ENCODE measurements at places on chromosomes 5 and 9.
A peak's percentile ranks its signal among the peaks of the same experiment; 100 is the strongest.

- DNase-seq = no peak
Observed at GRCh38 chr5:133451926-133452325, 160.4 kb downstream of the FSTL4 start.

GRCh38 chr5:106862450-106863193 lies 808.1 kb downstream of the EFNA5 start:
- DNase-seq = peak; percentile 36

- no peak for DNase-seq
Observed at GRCh38 chr9:137630679-137631078, 11.9 kb downstream of the EHMT1 start.

GRCh38 chr9:110016340-110016739 lies 191.6 kb downstream of the C9orf152 start:
- no peak for DNase-seq

GRCh38 chr5:135705141-135705631 lies 126.4 kb upstream of the CXCL14 start:
- no peak for DNase-seq

GRCh38 chr5:82375488-82376244 lies 97.5 kb upstream of the RPS23 start:
- no peak for DNase-seq

DNA sequence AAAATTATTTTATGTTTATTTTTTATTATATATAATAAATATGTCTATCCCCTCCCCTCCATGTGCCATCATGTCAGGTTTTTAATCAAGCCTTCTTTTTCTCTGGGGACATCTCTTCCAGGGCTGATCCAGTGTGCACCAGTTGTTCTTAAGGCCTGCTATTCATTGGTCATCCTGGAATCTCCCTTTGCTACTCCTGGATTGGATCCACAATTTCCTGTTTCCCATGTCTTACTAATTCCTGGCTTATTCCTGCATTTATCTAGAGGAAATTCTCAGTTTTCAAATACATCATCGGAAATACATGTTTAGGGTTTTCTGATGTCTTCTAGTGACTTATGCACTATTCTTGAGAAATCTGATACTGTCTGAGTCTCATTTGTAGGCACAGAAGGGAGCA lies 56.8 kb downstream of the ANGPTL2 start:
- no peak for DNase-seq

GRCh38 chr5:107560377-107560776 lies 110.4 kb downstream of the EFNA5 start:
- DNase-seq = no peak

DNA sequence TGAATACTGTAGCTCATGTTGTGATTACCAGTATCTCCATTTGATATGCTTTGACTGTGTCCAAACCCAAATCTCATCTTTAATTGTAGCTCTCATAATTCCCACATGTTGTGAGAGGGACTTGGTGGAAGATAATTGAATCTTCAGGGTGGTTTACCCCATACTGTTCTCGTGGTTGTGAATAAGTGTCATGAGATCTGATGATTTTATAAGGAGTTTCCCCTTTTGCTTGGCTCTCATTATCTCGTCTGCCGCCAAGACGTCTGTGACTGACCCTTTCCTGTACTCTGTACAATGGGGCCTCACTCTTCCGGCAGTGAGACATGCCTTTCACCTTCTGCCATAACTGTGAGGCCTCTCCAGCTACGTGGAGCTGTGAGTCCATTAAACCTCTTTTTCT lies 59.3 kb downstream of the TRIO start:
- DNase-seq = no peak

GRCh38 chr9:137724818-137725240 lies 106.0 kb downstream of the EHMT1 start:
- no peak for DNase-seq

DNA sequence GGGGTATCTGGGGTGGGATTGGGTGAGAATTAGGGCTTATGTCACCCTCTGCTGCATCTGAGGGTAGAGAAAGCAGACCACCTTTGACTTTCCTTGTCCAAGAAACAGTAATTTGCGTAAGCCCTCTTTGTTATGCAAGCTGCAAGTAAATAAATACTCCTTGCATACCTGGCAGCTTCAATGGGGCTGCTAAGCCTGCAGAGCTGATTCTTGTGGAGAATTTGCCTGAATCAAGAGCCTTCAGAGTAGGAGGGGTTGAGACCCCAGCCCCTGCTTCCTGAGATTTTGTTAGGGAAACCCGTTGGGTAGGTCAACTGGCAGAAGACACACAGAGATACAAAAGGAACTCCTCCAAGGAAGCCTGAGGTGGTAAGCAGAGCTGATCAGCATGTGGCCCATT lies 515.1 kb downstream of the DMAC1 start:
- no peak for DNase-seq

DNA sequence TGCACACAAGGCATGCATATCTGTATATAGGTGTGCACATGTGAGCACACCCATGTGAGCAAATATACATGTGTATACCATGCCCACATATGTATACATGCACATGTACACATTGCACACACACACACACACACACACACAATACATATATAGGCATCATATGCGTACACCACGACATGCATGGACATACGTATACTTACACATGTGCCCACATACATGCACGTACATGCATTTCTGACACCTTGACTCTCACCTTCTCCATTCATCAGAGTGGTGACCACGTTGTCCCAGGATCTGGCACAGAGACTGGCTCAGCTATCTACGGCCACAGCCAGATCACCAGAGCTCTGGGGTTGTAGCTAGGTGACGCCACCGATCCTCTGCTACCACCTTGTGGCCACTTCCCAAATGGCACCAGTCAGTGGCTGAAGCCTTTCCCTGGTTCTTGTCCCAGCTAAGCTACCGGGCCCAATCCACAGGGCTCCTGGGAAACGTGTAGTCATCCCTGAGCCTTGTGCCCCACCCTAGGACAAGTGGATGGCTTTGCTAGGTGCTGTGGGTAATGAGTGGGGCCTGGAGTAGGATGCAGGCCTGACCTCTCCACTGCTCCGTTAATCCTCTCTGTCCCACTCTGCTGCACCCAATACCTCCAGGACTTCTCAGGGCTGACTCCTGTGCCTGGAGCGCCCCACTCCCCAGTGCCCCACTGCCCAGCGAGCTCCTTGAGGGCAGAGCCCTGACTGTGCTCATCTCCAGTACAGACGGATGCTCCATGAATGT lies 194.4 kb downstream of the RGS3 start:
- peak; percentile 75 for DNase-seq

- no peak for DNase-seq
Observed at GRCh38 chr9:4117835-4118610, 181.8 kb downstream of the GLIS3 start.

GRCh38 chr5:41266377-41266776 lies 53.0 kb upstream of the C6 start:
- no peak for DNase-seq

GRCh38 chr5:121976979-121977378 lies 15.2 kb downstream of the SRFBP1 start:
- peak; percentile 30 for DNase-seq

DNA sequence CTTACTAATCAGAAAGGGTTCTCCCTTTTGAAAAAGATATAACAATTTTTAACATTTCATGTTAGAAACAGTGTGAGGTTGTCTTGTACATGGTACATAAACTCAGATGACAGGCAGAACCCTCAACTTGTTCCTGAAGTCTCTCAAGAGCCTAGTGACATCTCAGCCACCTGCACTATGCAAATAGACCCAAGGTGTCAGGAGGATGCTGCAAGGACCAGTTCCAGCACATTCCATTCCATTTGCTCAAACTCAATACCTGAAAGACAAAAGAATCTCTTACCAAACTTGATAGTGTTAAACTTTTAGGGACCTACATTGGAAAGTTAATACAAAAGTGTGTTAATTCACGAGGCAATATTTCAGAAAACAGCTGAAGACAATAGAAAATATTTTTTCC lies 544.6 kb downstream of the CETN3 start:
- no peak for DNase-seq

- DNase-seq = no peak
Observed at GRCh38 chr9:26158631-26159150, 480.4 kb upstream of the TUSC1 start.

- peak; percentile 71 for DNase-seq
Observed at GRCh38 chr5:142024771-142025304, 12.0 kb upstream of the GNPDA1 start.

- DNase-seq = no peak
Observed at GRCh38 chr9:98589102-98589501, 119.6 kb downstream of the GABBR2 start.

DNA sequence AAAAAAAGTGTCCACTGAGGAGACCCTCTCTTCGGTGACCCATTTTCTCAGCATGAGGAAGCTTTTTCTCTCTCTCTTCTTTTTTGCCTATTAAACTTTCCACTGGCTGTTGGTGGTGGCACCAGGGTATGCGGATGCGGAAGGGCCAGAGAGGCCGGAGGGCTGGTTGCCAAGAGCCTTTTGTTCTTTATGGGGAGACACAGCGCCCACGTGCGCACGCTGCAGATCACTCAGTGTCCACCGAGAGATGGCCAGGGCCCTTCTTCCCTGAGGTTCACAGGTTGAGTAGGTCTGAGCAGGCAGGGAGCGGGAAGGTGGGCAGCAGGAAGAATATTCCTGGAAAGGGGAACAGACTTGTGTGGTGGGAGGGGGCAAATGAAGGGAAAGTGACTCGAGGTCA lies 69.1 kb downstream of the STK10 start:
- DNase-seq = no peak

DNA sequence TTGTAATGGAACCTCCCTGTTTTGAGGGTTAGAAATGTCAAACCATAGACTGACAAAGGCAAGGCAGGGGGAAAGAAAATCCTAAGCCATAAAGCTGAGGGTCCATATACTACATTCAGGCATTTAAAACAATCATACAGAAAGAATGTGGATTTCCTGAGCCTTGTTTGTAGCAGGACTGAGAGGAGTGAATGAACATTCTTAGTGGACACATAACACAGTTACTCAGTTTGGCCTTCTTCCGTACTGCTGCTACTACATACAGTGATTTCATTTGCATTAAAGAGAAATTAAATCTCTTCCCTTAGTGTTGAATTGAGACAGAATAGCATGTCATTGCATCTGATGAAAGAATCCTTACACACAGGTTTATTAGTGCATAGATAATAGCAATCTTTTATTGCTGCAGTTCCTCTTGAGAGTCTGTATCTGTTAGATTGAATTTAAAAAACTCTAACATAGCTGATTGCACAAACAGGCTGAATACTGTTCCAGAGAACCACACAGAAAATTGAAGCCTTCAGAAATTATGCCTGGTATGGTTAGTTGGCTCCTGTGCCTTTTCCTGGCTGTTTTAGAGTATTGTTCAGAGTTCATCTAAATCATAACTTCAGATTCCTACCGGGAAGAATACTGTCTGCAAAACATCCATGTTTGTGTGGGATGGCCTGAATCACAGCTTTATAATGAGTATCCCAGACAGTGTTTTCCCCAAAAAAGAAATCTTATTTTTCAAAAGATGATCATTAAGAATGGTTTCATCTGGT lies 2.0 kb upstream of the MTX3 start:
- DNase-seq = no peak

GRCh38 chr5:75010838-75011237 lies 41.5 kb downstream of the GCNT4 start:
- no peak for DNase-seq

- no peak for DNase-seq
Observed at GRCh38 chr5:177548495-177548894, 5.9 kb downstream of the FAM193B start.

GRCh38 chr5:88238732-88239131 lies 29.9 kb downstream of the TMEM161B start:
- no peak for DNase-seq

DNA sequence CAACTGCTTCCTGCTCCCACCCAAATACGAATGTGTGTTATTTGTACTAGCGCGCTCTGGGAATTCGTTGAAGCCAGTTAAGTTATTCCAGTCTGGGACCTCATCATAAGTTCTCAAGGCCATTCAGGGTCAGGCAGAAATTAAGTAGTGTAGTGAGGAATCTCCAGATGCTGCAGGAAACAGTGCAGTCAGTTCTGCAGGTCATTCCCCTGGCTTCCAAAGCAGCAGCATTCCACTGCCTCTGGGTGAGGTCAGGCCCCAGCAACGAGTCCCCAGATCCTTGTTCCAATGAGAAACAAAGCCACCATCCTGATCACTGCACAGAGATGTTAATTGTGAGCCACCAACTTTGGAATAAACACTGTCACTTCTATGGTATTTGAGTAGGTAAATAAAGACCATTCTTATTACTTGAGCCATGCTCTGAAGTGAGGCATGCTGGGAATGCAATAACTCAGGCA lies 33.1 kb downstream of the SVEP1 start:
- no peak for DNase-seq

GRCh38 chr9:126985870-126986498 lies 71.4 kb downstream of the RALGPS1 start:
- no peak for DNase-seq

- DNase-seq = no peak
Observed at GRCh38 chr9:99184110-99184474, 37.6 kb downstream of the ALG2 start.

DNA sequence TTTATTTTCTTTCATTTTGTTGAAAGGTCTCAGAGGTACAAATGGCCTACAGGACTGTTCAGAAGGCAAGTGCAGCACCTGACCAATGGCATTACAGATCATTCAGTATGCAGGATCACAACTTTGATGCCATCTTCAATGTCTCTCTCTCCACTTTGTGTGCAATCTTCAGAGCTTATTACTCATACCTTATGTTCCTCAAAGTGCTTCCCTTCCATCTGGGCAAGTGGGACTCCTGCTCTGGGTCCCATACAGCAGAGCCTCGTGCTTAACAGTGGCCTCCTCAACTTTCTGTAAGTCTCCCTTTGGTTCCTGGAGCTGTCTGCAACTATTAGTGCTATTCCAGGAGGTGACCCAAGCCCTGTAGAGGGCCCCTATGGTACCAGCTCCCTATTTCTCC lies 358.4 kb upstream of the RPS23 start:
- DNase-seq = no peak

GRCh38 chr5:90368454-90369246 lies 40.9 kb downstream of the CETN3 start:
- no peak for DNase-seq

GRCh38 chr9:90939351-90939750 lies 137.7 kb downstream of the SYK start:
- no peak for DNase-seq

DNA sequence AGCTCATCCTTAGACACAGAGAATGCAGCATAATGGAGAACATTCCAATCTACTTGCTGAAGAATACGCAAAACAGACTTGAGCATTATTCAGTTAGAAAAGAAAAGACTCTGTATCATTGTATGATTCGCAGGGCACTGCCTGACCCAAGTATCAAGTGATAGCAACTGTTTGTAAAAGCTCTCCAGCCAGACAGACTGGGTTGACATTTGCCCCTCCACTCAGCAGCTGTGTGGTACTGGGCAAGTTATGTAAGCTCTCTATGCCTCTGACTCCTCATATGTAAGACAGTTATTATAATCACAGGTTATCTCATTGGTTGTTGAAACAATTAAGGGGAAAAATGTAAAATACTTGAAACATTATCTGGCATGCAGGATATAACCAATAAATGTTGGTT lies 505.0 kb downstream of the ELAVL2 start:
- no peak for DNase-seq

- no peak for DNase-seq
Observed at GRCh38 chr5:37533851-37534250, 154.7 kb downstream of the WDR70 start.

GRCh38 chr5:80387063-80387768 lies 20.6 kb upstream of the ZFYVE16 start:
- no peak for DNase-seq
